ENCODE measurements at places on chromosomes 2 and 18.

DNA sequence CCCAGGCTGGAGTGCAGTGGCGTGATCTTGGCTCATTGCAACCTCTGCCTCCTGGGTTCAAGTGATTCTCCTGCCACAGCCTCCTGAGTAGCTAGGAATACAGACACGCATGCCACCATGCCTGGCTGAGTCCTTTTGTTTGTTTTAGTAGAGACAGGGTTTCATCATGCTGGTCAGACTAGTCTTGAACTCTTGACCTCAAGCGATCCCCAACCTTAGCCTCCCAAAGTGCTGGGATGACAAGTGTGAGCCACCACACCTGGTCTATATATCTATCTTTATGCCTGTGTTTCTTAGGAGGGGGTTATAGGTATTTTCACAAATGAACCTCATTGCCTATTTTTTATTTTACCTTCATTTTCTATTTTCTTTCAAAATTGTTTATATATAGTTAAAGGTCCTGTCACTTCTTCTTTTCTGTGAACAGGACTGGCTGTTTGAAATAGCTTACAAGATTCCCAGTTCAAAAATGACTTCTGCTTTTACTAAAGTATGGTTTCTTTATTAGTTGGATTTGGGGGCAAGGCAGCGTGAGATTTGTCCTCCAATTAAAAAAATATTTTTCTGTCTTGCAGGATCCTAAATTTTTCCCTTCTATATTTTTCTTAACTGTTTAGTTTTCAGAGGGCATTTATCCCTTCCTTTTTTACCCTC is 16.4 kb upstream of the MARCHF7 start:
- H3K27ac ChIP-seq = no peak overlapping the region
- DNase-seq = no peak
- no peaks in the 10 kb centered on the region for H3K27me3 ChIP-seq
- no peak overlapping the region for H3K4me3 ChIP-seq
- no peaks in the 10 kb centered on the region for H3K4me1 ChIP-seq

GRCh38 chr2:237673130-237674001 is 46.0 kb downstream of the LRRFIP1 start:
- H3K4me3 ChIP-seq = no peak overlapping the region
- no peak for DNase-seq
- H3K4me1 ChIP-seq = peaks cover 43% of the 10 kb centered on the region
- no peak overlapping the region for H3K27ac ChIP-seq
- no peaks in the 10 kb centered on the region for H3K27me3 ChIP-seq
- no peaks in the 10 kb centered on the region for H3K36me3 ChIP-seq

DNA sequence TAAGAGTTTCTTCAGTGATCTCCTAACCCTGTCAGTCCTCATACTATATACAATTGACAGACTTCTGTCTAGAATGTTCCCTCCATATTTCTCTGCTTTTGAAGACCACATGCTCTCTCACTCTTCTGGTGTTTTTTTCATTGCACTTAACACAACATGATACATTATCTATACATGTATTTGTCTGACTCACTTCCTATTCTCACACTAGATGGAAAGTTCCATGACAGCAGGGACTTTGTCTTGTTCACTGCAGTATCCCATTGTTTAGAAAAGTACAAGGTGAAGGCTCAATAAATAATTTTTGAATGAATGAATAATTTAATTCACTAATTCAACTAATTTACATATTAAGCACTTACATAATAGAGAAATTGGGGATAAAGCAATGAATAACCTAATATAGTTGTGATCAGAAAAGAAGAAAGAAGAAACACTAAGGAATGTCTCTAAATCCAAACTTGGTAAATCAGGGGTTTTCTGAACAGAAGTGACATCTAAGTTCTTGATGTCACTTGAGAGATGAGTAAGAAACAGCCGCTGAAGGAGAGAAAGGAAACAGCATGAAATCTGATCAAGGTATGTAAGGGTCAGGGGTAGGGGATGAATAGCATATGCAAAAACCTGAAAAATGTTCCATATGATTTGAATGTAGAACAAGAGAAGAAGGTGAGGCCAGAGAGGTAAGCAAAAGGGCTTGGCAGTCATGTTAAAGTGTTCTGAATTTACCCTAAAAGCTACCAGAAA is 42.4 kb downstream of the MBD2 start:
- H3K36me3 ChIP-seq = no peaks in the 10 kb centered on the region
- H3K27me3 ChIP-seq = no peaks in the 10 kb centered on the region
- H3K27ac ChIP-seq = no peak overlapping the region
- H3K4me3 ChIP-seq = no peak overlapping the region
- no peak for DNase-seq
- no peaks in the 10 kb centered on the region for H3K4me1 ChIP-seq

DNA sequence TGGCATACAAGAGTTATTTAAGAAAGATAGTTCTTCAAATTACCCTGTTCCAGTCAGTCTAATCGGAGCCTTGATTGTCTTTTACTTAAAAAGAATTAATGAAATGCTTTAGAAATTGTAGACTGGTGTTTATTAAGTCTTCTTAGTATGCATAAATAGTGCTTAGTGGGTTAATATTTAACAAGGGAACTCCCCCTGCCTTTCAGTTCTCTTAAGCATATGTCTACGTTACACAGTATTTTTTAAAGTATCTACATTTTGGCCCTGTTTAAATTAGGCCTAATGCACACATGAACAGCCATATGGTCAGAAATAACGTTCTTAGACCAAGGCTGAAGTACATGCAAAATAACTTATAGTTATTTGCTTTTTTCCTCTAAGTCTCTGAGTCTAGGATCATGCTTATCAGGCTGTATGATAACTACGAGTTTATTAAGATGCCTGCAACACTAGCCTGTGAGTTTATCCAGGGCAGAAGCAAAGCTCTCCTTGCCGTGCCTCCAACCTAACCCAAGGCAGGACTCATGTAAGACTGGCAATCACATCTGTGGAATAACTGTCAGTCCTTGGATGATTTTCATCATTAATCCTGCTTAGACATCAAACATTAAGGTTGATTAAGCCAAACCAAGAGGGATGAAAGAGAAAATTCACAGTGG is 6.7 kb downstream of the BCL2 start:
- peaks cover 14% of the 10 kb centered on the region for H3K4me1 ChIP-seq
- peaks cover 1% of the 10 kb centered on the region for H3K36me3 ChIP-seq
- no peak overlapping the region for H3K27ac ChIP-seq
- no peaks in the 10 kb centered on the region for H3K27me3 ChIP-seq
- H3K4me3 ChIP-seq = no peak overlapping the region

DNA sequence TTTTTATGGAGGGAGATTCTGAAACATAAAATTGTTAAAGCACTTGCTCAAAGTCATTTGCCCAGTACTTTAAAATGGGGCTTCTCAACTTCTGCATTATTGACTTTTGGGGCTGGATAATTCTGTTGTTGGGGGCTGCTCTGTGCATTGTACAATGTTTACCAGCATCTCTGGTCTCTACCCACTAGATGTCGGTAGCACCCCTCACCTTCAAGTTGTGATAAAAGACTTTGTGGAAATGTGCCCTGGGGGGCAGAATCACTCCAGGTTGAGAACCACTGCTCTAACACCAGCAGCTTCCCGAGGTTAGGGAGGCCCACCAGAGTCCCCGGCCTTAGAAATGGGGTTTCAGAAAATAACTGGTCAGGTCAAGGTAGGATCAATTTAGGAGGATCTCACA is 26.8 kb upstream of the CUL3 start:
- no peak overlapping the region for H3K4me3 ChIP-seq
- no peaks in the 10 kb centered on the region for H3K4me1 ChIP-seq
- H3K27ac ChIP-seq = no peak overlapping the region
- H3K36me3 ChIP-seq = no peaks in the 10 kb centered on the region
- no peaks in the 10 kb centered on the region for H3K27me3 ChIP-seq
- DNase-seq = no peak

- no peak overlapping the region for H3K27ac ChIP-seq
- H3K4me3 ChIP-seq = no peak overlapping the region
- no peaks in the 10 kb centered on the region for H3K27me3 ChIP-seq
- H3K4me1 ChIP-seq = no peaks in the 10 kb centered on the region
- no peaks in the 10 kb centered on the region for H3K36me3 ChIP-seq
These were observed 43.8 kb upstream of the SCN9A start for GRCh38 chr2:166419616-166419934.

DNA sequence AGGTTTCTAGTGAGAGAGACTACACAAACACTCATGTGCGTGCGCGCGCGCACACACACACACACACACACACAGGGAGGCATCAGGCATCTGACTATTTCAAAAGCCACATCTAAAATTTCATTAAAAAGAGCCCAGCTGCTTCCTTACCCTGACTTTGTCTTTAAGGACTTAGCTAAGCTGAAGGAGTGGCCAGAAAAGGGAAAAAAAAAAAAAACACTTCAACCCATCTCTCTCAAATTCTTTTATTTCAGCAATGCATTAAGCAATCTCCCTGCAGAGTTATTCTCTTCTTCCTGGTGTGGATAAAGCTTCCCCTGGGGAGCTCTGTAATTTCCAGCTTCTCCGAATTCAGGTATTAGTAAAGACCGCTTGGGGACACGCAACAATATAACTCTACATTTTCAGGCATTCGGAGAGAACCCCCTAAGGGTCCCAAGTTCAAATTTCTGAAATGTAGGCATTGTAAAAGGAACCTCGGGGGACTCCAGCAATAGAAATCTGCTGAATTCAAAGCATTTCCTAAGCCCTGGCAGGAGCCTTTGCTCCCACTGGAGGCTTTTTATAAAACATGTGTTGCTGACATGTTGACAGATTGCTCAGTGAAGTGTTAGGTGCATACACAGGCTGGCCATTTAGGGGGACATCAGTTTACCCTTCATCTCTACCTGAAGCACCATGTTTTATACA is 67.0 kb downstream of the ZNF521 start:
- no peak overlapping the region for H3K4me3 ChIP-seq
- H3K27ac ChIP-seq = peak overlapping the region; percentile 45
- DNase-seq = no peak
- H3K36me3 ChIP-seq = peaks cover 18% of the 10 kb centered on the region
- no peaks in the 10 kb centered on the region for H3K27me3 ChIP-seq

DNA sequence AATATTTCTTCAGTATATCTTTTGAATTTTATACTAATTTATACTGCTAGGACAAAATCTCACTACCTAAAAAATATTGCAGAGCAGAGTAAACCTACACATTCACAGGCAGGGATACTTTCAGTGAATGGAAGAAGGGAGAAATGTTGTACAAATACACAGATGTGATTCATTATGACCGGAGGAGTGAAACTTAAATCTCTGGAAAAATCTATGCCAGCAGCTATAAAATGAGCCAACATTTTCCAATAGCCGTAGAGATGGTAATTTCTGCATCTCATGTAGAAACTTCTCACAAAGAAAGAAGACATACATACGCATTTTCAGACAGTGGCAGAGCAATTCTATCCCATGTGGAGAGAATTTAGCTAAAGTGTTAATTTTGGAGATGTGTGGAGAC is 54.8 kb downstream of the KCNS3 start:
- no peak overlapping the region for H3K4me3 ChIP-seq
- peaks cover 5% of the 10 kb centered on the region for H3K36me3 ChIP-seq
- no peak overlapping the region for H3K27ac ChIP-seq
- no peaks in the 10 kb centered on the region for H3K4me1 ChIP-seq

DNA sequence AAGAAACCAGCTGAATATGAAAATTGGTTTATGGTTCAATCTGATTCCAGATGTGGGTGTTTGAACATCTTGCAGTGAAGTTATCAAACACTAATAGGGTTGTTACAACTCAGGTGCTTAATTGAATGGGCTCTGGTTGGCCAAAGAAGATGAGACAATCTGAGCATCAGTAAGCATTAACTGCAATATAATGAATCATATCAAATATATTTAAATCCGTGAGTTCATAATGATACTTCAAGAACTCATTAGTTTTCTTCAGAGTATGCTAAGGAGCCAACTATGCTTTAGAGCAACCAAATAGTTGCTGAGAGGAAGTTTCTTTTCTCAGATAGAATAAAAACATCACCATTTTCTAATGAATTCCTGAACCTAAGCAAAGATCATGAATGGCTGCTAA is 79.2 kb downstream of the NCOA1 start:
- peaks cover 21% of the 10 kb centered on the region for H3K36me3 ChIP-seq
- no peak overlapping the region for H3K4me3 ChIP-seq
- DNase-seq = no peak
- H3K27ac ChIP-seq = no peak overlapping the region
- no peaks in the 10 kb centered on the region for H3K27me3 ChIP-seq

GRCh38 chr2:27870724-27871123 is 19.5 kb downstream of the RBKS start:
- DNase-seq = no peak
- H3K4me3 ChIP-seq = no peak overlapping the region
- peaks cover 2% of the 10 kb centered on the region for H3K4me1 ChIP-seq
- no peaks in the 10 kb centered on the region for H3K27me3 ChIP-seq

DNA sequence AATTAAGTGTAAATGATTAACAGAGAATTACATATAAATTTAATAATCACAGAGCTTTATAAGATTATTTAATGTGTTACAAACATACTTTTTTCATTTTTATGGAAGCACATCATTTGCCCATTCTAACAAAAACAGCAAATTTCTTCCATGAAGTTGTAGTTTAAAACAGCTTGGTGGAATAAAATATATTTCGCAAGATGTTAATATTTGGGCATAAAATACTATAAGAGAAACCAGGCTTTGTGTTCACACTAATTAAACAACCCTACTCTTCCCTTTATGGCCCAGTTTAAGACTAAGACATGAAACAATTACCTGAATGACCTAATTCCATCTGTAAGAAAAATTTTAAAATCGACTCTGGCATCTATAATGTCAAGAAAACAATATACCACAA is 69.4 kb downstream of the LNPK start:
- H3K27me3 ChIP-seq = no peaks in the 10 kb centered on the region
- no peak for DNase-seq
- H3K4me1 ChIP-seq = no peaks in the 10 kb centered on the region
- no peak overlapping the region for H3K27ac ChIP-seq

GRCh38 chr2:9547262-9547991 is 8.2 kb downstream of the ADAM17 start:
- H3K27ac ChIP-seq = no peak overlapping the region
- H3K4me1 ChIP-seq = no peaks in the 10 kb centered on the region
- no peak for DNase-seq
- H3K4me3 ChIP-seq = no peak overlapping the region
- H3K36me3 ChIP-seq = no peaks in the 10 kb centered on the region

DNA sequence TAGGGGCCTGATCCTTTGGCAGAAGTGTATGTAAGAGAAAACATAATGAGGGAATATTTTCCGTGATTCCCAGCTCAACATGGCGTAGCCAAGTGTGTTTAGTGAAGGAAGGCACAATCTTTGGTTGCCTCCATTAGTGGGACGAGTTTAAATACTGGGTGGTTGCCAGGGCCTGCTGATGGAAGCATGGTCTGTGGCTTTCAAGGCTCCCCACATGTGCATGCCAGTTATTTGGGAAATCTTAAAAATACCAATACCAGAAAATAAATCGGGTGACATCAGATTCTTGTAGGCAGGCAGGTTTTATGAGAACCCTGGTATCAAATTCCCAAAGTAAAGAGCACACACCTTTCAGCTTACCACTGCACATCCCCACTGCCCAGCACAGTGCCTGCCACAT is 7.1 kb downstream of the MYL12A start:
- peaks cover 94% of the 10 kb centered on the region for H3K36me3 ChIP-seq
- no peaks in the 10 kb centered on the region for H3K4me1 ChIP-seq
- DNase-seq = no peak
- H3K4me3 ChIP-seq = no peak overlapping the region
- H3K27ac ChIP-seq = no peak overlapping the region
- H3K27me3 ChIP-seq = no peaks in the 10 kb centered on the region

All from neuronal stem cell (in vitro differentiated cells).